Activated CD4-positive, CD25-positive, alpha-beta regulatory T cell (primary cell): ENCODE measurements at places on chromosomes 6 and 20.

DNA sequence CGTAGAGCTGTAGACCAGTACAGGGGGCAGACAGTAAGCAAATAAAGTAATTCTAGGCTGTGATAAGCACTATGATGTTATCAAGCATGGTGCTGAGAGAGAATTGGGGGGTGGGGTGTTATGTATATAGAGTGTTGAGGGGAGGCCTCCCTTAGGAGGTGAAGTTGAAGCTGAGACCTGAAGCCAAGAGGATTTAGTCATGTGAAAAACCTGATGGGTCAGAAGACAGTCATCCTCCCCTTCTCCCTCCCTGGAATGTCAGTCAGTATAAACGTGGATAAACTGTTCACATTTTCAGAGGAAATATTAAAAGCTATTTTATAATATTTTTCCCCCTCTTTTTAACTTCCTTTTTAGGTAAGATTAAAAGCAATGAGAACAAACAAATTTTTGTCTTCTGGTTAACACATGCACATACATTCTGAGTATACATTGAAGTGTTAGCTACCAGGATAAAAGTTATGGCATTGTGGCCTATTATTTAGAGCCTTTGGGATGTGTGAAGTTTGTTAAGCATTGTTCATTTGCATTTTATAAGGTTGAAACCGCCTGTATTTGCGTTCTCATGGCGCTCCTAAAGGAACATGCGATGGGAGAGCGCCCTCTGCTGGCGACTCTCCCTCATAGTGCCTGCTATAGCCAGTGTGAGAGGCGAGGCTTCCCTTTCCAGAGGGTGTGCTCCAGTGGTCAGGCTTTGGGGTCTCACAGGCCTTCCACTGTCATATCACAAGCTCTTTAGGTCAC, 35.4 kb upstream of the MAPK13 start:
- peak; percentile 71 for DNase-seq

DNA sequence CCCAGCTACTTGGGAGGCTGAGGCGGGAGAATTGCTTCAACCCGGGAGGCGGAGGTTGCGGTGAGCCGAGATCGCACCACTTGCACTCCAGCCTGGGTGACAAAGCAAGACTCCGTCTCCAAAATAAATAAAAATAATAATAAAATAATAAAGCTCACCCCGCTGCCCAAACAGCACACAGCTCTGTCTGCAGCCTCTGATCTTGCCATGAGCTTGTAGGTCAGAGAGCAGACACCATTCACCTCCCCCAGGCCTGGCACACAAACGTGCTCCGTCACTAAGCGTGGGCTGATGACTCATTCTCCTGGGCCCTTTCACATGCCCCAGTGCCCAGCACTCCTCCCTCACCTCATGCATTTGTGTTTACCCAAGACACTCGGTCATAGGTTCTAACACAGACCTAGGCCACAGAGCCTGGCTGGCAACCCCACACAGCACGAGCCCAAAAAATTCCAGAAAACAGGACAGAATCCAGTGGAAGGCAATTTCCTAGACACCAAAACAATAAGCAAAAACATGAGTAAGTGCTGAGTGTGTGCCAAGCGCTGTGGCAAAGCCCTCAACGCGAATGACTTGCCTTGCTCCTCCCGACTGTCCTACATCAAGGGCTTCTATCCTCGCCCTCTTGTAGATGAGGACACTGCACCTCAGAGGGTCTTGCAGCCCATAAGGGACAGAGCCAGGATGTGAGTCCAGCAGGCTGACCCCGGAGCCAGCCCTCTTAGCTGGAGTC, 18.0 kb downstream of the ATP9A start:
- DNase-seq: no peak

- no peak for DNase-seq
Observed at GRCh38 chr6:2085657-2086056, 159.7 kb downstream of the GMDS start.

GRCh38 chr6:159608961-159609651, 83.9 kb downstream of the SOD2 start:
- DNase-seq: no peak

DNA sequence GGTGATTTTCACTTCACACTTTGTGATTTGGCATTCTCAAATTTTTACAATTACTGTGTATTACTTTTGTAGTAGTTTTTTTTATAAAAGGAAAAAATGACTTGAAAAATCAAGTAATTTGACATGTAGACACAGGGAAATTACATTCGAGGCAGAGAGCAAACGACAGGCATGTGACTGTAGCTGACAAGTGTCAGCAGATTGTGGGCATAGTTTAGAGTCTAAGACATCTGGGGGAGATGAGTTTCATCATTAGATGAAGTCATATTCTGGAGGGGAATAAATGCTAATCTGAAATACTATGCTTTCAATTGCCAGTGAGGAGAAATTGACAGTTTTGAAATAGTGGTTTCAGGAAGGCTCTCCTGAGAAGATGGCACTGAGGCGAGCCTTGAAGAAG, 126.0 kb downstream of the MTHFD1L start:
- no peak for DNase-seq

DNA sequence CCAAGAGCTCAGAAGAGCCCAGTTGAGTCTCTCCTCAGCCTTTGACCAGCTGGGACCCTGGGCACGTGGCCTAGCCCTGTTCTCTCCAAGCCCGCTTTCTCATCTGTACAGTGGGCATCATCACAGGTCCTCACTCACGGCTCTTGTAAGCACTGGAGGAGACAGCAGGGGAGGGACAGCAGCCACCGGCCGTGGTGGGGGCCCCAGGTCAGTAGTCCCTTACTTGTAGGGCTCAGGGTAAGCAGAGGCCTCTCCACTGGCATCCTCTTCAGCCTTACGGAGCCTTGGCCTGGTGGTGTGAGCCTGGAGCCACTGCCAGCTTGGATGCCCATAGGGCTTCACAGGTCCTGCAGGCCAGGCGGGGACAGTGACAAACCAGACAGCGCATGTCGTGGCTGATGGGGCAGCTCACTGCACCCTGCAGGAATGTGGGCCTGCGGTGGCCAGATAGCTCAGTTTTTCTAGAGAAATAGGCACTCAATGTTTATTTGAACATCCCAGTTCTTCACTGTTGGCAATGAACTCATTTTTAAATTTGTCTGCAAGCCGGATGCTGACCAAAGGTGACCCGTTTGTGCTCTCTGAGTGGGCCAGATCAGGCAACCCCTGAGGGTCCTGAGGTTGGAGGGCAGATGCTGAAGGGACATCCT, 65.1 kb downstream of the ADNP start:
- DNase-seq: no peak

DNA sequence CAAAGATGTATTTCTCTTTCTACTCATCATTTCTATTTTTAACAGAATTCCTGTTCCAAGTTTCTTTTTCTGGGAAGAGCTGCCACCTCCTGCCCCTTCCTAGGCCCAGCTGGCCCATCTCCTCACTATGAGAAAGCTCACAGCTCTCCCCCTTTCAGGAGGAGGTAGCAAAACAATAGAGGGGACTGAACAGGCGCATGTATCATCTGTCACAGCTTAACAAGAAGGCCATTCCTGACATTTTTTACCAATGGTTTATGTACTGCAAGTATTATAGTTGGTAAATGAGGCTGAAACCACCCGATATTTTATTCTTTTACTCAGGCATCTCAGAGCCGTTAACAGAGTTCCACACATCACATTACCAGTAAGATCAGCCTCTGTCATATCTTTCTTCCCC, 103.7 kb upstream of the MTHFD1L start:
- no peak for DNase-seq
